Stimulated activated CD4-positive, alpha-beta T cell treated with anti-CD3 and anti-CD28 coated beads, TNF-alpha, amount 100 ng/mL, for 48 hours (primary cell): ENCODE measurements at places on chromosomes 12 and 14.

DNA sequence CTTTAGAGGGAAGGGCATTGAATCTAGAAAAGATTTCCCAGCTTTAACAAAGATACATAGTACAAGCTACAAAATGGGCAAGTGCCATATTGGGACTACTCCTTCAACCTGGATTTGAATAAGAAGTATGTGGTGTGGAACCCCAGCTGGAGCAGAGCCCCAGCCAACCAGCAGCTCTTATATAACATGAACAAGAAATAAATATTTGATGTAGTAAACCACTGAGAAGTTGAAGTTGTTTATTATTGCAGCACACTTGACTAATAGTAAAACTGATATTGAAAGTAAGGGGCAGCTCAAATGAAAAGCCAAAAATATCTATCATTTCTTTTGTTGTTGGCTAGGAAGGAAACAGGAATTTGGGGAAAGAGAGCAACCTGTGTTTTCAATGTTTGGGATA lies 701.8 kb downstream of the TMTC2 start:
- DNase-seq: no peak

DNA sequence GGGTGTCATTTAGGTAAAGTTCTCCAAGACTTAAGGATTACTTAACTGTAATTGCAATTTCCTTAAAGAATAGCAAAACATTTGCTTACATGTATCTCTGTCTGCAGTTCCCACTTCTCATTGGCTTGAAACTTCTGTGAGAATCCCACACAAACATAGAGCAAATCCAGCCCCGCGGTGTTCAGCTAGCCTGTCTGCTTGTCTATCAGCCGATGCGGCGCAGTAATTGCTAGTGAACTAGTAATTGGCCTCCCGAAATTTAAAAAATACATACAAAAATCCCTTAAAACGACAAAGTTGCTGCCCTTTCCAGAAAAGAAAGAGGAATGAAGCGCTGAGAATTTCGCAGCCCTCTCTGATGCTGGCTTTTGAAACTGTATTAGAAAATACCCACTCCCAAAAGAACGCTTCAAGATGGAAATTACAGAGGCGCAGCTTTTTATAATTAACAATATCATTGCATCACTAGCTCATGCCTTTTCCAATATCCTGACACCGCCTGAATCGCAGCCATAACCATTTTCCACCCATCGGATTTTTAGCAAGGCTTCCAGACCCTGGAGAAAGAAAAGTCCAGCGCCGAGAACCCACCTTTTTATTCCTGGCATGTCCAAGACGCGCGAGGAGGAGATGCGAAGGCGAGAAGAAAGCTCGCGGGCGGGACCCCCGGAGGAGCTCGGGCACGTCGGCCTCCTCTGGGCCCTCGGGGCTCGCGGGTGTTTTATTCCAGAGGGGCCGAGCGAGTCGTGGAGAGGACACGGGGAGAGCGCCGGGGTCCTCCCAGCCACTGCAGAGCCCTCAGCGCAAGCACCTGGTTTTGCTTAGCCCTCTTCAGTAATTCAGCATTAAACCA lies 646 bp downstream of the FBLN5 start:
- DNase-seq: no peak

GRCh38 chr12:9707864-9708808 lies 24.8 kb downstream of the CLECL1 start:
- no peak for DNase-seq

DNA sequence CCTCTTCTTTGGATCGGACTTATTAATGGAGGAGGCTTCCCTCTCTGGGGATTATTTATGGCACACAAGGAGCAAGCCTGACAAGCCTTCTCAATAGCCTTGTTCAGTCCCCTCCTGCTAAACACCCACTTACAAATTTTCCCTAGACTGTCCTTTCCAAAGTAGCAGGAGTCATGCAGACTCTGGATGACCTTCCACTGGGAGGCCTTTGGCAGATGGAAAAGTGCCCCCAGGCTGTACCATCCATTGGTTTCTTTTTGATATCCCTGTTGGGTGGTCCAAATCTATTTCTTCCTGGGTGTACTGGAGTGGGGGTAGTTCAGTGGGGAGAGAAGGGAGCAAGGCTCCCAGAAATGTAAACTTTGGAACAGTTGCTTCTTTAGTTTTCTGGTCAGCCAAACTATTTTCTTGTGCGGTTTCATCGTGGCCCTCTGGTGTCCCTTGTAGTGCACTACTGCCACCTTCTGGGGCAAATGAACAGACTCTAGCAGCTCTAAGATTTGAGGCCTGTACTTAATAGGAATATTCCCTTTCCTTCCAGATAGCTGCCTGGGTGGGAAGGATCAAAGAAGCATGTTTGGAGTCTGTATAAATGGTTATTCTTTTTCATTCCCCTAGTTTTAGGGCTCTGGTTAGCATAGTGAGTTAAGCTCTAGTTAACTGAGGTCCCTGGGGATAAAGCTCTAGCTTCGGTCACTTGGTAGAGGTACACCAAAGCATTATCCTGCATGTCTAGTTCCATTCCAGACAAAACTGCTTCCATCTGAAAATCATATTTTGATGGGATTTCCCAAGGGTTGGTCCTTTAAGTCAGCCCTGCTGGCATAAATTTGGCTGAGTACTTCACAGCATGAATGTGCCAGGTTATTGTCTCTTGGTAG lies 409.5 kb downstream of the SLC6A15 start:
- no peak for DNase-seq

DNA sequence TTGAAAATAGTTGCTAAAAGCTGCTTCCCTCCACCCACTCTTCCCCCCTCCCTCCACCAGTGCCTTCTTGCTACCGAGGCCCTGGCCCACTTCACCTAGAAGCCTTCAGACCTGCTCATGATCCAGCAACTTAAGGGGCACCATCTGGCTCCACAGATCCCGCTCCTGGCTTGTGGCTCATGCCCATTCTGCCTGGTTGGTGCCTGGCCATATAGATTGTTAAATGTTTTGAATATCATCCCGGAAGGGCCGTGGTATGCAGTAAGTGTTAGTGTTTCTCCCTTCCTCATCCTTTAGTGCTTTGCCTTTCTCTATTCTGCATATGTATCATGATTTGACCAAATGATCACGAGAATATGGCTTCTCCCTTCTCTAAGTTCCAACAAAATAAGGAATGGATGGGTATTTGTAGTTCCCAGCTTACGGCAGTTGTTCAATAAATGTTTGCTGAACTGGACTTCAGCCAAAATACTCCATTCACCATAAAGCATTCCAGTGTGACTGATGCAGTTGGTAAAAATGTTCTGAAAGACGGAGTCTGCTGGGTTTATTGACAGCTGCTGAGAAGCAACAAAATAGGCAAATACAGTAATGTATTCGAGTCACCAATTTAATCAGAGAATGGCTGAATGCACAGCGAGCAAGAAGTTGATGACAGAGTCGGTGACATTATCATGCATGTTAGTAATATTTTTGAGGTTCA lies 30.7 kb downstream of the GRIP1 start:
- no peak for DNase-seq

- DNase-seq: no peak
Observed at GRCh38 chr14:75259510-75259855, 19.1 kb upstream of the FOS start.

- no peak for DNase-seq
Observed at GRCh38 chr14:92701826-92702225, 46.6 kb downstream of the LGMN start.
